CD4-positive, alpha-beta memory T cell (primary cell): ENCODE measurements at places on chromosomes 11 and 22.
A peak's percentile ranks its signal among the peaks of the same experiment; 100 is the strongest.

DNA sequence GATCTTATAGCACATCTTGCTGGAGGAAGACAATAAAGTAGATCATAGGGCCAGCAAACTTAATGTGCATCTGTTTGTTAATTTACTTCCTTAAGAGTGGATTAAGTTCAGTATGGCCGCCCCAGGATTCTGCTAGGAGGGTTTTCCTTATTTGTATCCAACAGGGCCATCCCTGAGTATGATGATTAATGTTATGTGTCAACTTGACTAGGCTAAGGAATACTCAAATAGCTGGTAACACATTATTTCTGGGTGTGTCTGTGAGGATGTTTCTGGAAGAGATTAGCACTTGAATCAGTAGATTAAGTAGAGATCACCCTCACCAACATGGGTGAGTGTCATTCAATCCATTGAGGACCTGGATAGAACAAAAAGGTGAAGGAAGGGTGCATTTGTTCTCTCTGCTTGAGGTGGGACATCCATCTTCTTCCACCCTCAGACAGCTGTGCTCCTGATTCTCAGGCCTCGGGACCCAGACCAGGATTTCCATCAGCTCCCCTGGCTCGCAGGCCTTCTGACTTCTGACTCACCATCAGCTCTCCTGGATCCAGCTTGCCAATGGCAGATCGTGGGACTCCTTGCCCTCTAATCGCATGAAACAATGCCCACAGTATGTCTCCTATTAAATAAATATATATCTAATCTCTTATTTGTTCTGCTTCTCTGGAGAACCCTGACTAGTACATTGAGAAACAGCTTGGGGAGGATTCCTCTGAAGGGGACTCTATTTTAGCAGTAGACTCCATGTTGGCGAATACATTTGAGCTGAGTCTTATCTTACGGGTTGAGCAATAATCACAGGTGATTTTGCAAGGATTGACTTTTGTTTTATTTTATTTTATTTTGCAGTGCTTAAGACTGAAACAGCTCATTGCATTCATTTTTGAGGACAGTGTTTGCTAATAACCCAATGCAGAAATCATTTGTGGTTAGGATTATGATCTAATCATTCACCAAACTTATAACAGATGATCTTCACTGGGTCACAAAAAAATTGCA, 9.0 kb upstream of the ZBTB44 start:
- no peak for DNase-seq

DNA sequence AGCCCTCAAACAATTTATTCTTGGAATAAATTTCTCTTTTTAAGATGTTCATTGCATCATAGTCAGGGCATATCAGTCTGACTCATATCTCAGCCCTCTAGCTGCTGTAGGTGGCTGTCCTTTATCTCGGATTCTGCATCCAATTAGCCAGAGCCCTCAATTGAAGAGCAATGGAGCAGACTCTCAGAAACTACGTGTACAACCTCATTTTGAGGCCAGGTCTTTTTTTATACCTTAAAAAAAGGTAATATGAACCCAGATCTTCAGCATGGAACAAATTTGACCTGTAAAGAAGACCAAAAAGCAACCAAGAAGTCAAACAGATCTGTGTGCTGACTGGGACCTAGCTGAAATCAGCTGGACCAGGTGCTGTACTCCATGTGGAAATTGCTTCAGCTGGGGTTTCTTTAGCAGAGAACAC, 8.7 kb downstream of the OR52A5 start:
- DNase-seq: no peak

- DNase-seq: peak; percentile 45
These were observed 23.6 kb downstream of the FLI1 start for GRCh38 chr11:128717516-128717915.

GRCh38 chr11:44968510-44968909, 17.8 kb upstream of the TP53I11 start:
- no peak for DNase-seq

DNA sequence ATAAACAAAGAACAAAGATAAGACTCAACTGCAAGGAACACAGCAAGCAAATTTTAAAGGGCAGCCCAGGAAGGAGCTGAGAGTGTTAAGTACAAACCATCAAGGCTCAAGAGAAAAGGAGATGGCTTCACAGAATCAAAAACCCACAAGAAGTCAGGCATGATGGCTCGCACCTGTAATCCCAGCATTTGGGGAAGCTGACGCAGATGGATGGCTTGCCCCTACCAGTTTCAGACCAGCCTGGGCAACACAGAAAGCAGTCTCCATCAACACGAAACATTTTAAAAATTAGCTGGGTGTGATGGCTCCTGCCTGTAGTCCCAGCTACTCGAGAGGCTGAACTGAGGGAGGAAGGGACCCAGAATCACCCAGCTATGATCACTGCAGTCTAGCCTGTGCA, 32.6 kb downstream of the MAPK1 start:
- DNase-seq: no peak

- no peak for DNase-seq
These were observed 60.0 kb downstream of the OR10A6 start for GRCh38 chr11:7871056-7871455.
